CD4-positive, alpha-beta T cell treated with Interleukin-1 beta for 1 hour (primary cell): ENCODE measurements at places on chromosomes 4 and X.

DNA sequence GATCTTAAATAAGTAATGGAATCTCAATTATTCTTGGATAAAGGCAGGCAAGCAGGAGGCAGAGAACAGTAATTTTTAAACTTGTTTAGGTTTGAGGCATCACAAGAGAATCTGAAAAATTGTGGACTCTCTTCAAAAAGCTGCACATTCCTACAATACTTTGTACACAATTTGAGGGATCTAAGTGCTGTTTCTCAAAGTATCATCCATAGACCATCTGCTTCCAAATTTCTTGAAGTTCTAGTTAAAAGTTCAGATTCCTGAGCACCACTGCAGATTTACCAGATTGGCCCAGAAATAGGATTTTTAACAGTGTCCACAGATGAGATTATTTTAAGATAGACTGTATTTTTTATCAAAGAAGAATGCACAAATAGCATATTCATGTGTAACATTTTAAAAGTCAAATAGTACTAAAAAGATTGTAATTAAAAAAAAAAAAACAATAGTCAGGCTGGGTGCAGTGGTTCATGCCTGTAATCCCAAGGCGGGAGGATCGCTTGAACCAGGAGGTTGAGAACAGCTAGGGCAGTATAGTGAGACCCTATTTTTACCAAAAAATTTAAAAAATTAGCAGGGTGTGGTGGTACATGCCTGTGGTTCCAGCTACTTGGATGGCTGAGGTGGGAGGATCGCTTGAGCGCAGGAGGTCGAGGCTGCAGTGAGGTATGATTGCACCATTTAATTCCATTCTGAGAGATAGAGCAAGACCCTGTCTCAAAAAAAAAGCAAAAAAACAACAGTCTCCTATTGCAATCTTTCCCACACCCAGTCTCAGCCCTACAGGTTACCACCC is 14.2 kb upstream of the FNIP2 start:
- no peak for DNase-seq

- no peak for DNase-seq
Observed at GRCh38 chr4:147855571-147856009, 123.7 kb downstream of the ARHGAP10 start.

DNA sequence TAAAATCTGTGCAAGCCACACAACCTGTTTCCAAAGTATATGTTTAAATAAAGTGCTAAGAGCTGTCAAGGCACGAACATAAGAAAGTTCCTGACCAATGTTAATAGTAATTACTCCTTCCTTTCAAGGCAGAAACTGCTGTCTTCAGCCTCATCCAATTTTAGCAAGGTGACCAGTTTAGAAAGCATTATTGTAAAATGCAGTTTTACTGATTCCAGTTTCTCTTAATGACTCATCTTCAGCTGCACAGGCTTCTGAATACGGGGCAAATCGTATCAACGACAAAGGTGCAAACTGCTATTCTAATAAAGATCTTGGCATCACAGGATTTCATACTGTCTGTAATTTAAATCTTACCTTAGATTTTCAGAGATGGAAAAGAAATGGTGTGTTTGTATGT is 87.5 kb downstream of the PPP3CA start:
- no peak for DNase-seq

DNA sequence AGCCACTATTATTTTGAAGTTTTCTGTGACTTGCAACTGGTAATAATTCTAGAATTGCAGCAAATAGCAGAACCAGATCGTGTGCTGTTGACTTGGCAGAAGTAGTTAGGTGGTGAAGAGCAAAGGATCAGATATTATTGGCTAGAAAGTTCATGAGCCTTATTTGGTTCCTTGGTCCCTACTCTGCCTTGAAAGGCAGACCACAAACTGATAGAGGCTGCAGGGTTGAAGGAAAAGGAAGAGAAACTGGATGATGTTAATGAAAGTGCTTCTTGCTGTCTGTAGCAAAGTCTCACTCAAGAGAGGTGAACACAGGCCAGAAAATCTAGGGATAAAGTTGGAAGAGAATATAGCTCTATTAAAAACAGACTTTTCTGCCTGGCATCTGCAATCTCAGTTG is 41.2 kb upstream of the RNF150 start:
- DNase-seq, result no peak

DNA sequence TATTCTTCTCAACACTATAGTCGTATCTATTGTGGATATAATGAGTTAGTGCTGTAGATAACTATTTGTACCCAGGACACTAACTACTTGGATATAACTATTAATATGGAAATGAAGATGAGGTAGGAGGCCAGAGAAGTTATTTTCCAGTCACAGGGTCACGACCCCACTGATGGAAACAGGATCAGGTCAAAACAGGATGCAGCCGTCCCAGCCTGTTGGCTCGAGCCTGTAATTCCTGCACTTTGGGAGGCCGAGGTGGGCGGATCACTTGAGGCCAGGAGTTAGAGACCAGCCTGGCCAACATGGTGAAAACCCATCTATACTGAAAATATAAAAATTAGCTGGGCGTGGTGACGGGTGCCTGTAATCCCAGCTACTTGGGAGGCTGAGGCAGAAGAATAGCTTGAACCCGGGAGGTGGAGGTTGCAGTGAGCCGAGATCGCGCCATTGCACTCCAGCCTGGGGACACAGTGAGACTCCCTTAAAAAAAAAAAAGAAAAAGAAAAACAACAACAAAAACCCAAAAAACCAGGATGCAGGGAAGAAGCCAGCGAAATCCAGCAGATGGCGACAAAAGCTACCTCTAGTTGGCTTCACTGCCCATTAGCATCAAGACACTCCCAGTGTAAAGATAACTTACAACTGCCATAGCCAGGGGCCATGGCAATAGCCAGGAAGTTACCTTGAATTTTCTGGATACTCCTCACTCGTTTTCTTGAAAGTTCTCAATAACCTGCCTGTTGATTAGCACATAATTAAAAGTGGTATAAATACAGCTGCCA is 37.9 kb upstream of the NKAP start:
- peak; percentile 11 for DNase-seq

- no peak for DNase-seq
Observed at GRCh38 chrX:134908356-134908755, 82.4 kb upstream of the SMIM10 start.

DNA sequence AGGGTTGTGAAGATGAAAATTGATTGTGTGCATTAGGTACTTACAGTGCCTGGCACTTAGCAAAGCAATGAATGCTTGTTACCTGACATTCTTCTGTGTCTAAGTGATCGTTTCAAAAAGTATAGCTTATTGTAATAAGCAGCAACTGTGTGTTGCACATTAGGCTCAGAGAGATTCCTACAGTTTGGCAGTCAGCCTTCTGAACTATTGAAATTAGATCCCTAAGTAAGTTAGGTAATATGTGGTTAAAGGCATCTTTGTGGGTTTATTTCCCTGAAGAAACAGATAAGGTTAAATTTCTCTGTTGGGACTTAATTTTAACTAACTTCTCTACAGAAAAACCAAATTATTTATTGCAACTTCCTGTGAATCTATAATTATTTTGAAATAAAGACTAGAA is 93.4 kb downstream of the REPS2 start:
- DNase-seq, result no peak

DNA sequence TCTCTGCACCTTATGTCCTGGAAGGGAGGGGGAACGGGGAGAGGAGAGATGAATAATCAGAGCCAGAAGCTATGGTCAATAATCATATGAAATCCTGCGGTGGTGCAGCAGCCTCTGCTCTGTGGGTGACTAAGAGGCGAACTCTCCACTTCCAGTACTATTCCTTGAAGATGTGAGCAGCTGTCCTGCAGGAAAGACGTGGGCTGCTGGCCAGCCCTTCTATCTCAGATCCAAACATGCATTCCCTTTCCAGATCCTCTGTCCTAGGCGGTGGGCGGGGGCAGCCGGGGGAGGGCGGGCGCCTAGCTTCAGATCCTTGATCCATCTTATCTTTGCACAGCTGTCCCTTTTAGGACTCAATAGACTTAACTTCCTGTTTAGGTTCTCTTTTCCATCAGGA is 34.5 kb downstream of the SPINK2 start:
- no peak for DNase-seq

GRCh38 chrX:17736478-17736855 is 826 bp upstream of the SCML1 start:
- no peak for DNase-seq

GRCh38 chr4:48681856-48682255 is 98.2 kb downstream of the FRYL start:
- DNase-seq, result no peak

DNA sequence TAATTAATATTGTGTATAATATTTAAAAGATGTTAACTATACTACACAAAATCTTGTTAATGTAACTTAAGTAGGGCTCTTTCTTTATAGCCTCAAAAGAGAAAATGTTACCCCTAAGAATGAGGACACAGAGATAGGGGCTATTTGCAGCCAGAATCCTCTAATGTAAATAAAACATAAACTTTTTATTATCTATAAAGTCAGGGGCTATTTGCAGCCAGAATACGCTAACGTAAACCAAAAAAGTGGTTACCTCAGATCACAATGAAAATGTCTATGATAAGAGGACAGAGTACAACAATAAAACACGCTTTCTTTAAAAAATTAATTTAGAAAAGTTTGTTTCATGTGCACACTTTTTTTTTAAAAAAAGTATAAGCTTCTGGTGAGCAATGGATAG is 229.9 kb upstream of the PITX2 start:
- DNase-seq, result no peak

DNA sequence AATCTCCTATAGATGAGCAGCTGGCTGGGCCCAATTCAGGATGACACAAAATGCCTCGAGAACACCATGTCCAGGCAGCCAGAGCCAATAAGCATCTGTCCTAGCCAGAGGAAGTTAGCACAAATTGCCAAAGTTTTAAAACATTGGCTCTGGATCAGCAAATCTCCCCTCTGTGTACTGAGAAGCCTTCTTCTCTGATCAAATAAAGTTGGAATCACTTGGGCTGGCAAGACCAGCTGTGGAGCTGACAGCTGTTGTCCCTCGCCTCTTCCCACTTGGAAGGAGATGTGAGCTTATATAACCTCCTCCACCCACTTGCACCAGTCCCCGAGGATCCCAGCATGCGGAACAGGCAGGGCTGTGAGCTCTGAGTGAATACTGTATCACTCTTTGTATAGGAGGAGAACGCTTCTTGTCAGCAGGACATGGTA is 183.9 kb downstream of the OPHN1 start:
- DNase-seq, result no peak

- no peak for DNase-seq
Observed at GRCh38 chr4:136183513-136183912, 1348.8 kb downstream of the PCDH18 start.

DNA sequence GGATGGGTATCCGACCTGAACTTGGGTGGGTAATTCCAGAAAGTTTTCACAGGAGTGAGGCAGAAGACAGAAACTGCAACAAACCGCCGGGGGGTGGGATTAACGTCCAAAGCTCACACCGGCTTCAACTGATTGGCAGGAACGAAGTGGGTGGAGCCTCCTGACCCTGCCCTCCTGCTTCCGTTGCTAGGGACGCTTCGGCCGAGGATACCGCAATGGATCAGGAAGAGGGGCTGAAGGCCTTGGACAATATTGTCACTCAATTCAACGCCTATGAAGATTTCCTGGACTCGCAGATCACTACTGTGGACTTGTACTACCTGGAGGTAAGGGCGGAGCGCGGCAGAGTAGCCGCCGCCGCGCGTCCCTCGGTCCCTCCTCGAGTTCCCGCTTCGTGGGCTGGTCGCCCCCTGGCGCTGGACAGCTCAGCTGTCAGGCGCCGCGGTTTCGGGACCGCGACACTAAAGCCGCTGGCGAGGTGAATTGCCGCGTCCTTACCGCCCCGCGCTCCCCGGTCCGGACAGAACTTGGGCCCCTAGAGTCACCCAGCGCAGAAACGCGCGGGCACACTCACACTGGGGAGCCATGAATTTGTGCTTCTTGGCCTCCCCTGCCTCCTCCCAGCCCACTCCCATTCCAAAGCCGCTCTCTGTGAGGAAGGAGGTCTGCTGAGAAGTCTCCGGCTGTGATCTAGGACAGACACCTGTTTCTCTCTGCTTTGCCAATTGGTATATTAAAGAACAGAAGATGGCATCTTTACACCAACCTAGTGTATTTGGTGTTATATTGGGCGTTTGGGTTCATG is at the start of gene CFAP299:
Gene CFAP299 (plus strand): TSS at position 177 of the 805 bp plus-strand sequence.
- DNase-seq, result peak; percentile 37

- DNase-seq, result no peak
Observed at GRCh38 chrX:131907488-131908314, 115.4 kb upstream of the STK26 start.
